ENCODE measurements at places on chromosomes 2 and 18. TPM values are rescaled to one million over a fixed set of nuclear protein-coding genes. Genes with fewer than 3 reads are reported as not detected.

DNA sequence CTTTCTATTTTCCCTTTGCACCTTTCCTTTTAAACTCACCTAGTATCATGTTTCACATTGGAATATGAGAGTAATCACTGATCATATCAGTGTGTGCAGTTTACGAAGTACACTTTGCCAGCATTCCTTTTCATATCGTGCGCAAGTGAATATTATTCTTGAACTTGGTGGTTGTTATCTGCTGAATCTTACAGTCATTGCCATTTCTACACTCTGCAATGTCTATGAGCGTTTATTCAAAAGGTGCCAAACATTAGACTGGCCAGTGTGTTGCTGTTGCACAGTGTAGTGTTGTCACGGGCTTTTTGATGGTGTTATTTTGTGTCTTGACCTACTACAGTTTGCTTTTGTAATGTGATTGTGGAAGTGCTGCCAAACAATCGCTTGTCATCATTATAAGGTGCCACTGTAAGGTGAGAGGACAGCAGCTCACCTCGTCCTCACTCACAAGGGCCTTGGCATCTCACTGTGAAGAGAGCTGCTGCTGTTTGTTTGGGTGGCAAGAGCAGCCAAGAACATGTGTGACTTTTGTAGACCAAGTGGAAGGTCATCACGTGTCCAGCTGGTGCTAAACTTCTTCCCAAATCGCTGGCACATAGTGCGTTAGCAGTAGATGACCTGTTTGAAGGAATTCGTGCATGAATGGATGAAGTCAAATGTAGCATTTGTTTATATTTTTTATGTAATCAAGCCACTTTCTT is 113.3 kb downstream of the MYO1B start:
- no peak for DNase-seq

DNA sequence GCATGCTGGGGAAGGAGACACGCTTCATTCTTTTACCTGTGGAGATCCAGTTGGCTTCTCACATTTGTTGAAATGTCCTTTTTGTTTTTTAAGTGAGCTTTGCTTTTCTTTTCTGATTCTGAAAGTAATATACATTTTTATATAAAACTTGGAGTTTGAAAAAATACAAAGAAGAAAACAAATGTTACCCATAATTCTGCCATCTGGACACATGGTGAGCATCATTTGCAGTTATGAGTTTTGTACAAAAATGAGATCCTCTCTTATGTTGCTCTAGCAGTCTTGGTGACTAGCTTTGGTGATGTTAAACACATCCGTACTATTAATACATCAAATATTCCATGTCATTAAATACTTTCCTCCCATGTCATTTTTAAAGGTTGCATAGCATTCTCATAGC is 101.1 kb upstream of the OTOS start:
- no peak for DNase-seq

DNA sequence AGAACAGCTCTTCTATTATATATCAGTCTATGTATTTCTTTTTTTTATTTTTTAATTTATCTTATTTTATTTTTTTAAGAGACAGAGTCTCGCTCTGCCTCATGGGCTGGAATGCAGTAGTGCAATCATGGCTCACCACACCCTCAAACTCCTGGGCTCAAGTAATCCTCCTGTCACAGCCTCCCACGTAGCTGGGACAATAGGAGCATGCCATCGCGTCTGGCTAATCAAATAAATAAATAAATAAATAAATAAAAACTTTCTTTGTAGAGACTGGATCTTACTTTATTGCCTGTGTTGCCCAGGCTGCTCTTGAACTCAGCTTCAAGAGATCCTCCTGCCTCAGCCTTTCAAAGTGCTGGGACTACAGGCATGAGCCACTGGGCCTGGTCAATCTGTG is 117.0 kb downstream of the RBMS1 start:
- DNase-seq: no peak

DNA sequence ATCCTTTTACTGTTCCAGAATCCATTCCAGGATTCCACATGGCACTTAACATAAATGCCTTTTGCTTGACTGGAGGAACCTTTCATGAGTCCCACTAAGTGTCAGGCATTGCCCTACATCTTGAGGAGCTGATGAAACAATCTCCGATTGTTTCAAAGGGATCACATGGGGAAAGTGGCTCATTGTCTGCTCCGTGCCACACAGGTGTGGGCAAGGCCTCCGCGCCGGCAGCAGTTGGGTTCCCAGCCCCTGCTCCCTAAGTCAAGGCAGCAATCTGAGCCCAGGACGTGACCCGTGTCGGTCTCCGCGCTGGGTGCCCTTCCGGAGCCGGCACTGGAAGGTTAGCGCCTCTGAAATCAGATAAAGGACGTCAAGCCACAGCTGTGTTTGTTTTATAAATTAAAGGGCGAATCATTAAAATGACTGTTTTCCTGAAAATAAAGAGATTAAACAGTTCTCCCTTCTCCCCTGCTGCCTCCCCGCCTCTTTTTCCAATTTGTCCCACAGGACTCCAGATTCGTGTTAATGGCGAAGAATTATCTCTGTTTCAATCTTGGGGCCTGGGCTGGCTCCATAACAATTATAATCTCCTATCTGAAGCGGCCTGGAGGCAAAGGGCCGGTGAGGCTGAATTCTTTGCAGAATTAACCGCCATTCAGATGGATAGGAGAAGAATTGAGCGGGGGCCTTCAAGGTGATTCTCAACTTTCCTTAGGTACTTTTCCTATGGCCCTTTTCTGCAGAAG is 84.3 kb upstream of the FZD7 start:
- no peak for DNase-seq

- no peak for DNase-seq
Observed at GRCh38 chr2:107306881-107307280, 420.9 kb upstream of the ST6GAL2 start.

DNA sequence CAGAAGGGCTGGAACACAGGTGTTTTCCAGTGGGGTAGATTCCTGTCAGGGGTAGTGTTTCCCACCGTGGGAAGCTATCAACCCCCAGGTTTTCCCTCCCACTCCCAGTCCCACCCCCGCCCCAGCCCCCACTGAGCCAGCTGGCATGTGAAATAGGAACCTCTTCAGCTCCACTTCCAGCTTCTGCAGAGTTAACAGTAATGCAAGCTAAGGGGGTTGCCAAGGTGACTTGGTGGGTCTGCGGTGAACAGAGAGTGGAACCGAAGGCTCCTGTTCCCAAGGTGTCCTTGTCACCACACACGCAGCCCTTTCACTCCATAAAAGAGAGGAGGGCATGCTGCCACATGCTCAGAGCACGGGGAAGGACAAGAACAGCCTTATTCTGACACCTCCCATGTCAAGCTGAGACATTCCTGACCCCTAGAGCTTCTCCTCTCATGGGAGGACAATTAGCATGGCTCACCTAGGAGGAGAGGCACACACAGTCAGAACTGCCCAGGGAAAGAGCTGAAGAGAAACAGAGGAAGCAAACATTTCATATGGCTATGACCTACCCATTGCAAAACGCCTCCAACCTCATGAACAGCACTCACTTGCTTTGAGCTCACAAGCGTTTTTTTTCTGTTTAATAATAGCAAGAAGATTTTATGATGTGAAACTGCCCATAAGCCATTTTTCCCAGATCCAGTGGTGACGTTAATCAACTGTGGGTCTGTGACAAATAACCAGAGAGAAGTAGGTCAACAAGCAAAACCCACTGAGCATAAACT is 39.8 kb upstream of the TBC1D8 start:
- DNase-seq: no peak

GRCh38 chr2:114201781-114202180 is 240.7 kb upstream of the DPP10 start:
- peak; percentile 15 for DNase-seq

DNA sequence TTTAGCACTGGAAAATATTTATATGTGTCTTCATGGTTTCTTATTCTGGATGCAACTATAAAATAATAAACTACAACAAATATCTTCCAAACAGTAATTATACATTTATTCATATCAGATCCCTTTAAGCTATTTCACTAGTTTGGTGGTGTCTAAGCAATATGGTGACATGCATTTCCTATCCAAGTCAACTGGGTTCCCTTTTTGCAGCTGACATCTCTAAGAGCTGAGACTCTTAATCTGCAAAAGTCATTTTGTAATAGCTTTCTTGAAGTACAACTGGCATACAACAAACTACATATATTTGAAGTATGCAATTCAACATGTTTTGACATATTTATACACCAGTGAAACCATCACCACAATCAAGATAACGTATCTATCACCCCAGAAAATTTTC is 59.9 kb upstream of the SLC1A4 start:
- no peak for DNase-seq

DNA sequence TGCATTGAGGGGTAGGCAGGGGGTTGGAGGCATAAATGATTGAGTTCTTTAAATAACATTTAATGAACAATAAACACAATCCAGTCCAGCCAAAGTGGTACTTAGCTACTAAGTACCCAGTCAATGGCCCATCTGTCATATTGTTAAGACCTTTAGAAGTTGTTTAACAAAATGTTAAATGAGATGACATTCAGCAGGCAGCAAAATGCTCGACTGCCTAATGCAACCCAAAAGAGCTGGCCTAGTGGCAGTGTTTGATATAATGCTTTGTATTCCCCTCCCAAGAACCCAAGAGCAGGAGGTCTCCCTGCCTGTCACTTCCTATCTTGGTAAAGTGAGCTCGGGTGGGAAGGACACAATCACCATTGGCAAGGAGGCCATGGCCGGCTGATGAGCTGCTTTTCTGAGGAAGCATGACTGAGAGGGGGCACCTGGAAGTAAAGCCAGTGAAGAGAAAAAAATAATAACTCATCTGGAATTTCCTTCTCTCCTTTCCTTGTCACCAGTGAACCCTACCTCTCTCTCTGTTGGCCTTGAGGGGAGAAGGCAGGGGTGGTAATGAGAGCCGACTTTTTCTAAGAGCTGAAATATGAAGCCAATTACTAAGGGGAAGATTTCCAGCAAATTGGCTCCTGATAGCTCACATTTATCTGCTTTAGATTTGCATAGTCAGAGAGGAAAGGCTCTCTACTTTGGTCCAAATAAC is 140.6 kb downstream of the C1D start:
- no peak for DNase-seq

- no peak for DNase-seq
Observed at GRCh38 chr2:174026122-174026845, 61.1 kb upstream of the SP3 start.

- DNase-seq: no peak
Observed at GRCh38 chr2:60628026-60628425, 74.6 kb upstream of the BCL11A start.

DNA sequence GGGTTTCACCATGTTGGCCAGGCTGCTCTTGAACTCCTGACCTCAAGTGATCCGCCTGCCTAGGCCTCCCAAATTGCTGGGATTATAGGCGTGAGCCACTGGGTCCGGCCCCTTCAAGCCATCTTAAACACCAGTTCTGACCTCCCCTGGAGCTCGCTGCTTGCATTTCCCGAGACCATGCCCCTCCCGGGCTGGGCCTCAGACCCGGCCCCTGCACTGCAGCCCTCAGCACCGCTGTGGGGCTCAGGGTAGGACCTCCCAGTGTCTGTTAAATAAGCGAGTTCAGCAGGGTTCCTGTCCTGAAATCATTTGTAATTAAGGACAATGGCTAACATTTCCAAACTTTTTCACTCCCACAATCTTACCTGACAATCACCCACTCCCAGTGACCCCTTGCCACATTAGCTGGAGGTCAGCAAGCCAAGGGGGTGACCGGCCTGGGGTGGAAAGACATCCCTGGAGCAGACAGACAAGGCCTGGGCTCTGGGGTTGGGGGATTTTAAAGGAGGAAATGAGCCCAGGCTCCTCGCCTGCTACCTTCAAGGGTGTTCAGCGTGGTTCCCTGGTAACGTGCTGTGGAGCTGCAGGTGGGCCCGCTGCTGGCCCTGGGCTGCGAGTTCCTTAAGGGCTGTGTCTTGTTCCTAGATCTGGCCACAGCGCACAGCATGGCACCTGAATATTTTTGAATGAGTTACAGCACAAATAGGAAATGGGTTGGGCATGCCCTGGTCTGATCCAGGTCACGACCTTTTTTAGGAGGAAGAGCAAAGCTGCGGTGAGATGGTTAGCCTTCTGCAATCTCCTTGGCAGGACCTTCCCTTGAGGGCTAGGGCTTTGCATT is 15.1 kb downstream of the CYS1 start:
- no peak for DNase-seq

GRCh38 chr2:62036761-62037250 is 131.3 kb downstream of the COMMD1 start:
- DNase-seq: no peak

GRCh38 chr2:170322140-170322766 is 144.3 kb downstream of the MYO3B start:
- DNase-seq: no peak

The DOK6 gene
- total RNA-seq: 2.4 TPM

The GYPC gene
- 444 TPM for total RNA-seq

The LPIN2 gene
- 11.7 TPM for total RNA-seq

The FLACC1 gene
- total RNA-seq: 2.4 TPM

The NEURL3 gene
- total RNA-seq: not detected

The ALK gene
- 4.8 TPM for total RNA-seq
